ENCODE measurements at places on chromosomes 6 and 20.

- no peak for DNase-seq
Observed at GRCh38 chr6:17484201-17484849, 90.9 kb downstream of the CAP2 start.

GRCh38 chr6:131597446-131597845 is 24.4 kb downstream of the ARG1 start:
- DNase-seq: no peak

- DNase-seq: no peak
Observed at GRCh38 chr6:37036146-37036545, 30.7 kb downstream of the FGD2 start.

GRCh38 chr20:62050166-62051120 is 15.2 kb downstream of the TAF4 start:
- no peak for DNase-seq

DNA sequence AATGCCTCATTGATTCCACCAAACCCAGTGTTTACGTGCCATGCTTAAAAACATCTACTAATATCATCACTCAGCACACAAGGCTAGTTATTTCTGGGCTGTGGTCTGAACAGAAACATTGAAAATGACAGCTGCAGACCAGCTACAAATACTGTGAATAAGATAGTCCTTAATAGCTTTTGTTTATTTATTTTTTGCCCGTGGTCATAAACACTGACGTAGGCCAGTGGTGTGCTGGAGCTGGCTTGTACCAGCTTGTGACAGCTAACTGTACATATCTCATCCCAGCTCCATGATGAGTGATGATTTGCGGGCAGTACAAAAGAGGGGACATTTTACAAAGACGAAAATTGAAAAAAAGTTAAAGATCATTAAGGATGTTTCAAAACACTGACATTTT is 1057.0 kb downstream of the EPHA7 start:
- DNase-seq: no peak

GRCh38 chr6:81895511-81896185 is 143.2 kb upstream of the TENT5A start:
- no peak for DNase-seq

DNA sequence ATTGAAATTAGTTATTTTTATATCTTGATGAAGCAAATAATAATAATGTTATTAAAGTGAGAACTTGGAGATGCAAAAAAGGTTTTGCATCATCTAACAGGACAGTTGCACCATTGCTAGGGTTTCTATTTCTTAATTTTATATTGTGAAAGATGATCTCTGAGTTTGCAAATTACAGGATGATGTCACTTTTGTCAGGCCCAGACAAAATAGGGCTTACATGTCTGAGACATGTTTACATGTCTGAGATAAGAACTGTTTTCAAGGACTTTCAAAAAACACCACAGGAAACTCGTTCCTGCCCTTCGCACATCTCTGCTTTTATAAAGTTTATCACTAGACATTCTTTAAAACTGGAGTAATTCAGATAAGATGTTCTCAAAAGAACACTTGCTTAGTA is 1075.8 kb upstream of the MANEA start:
- DNase-seq: no peak

DNA sequence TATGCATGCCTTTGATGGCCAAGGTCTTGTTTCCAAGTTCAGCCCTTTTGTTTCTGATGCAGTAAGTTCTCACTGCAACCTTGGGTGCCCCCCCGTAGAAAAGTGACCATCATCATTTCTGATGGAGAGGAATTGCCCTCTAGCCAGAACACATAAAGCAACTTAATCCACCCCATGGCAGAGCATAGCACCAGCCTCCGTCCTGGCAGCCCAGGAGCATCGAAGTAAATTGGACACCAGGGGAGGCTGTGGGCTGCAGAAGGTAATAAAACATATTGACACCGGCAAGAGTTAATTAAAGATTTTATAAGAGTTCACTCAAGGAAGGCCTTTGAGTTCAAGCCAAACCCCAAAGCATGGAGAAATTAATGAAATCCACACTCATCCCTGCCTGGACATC is 39.2 kb upstream of the CST7 start:
- DNase-seq: no peak

DNA sequence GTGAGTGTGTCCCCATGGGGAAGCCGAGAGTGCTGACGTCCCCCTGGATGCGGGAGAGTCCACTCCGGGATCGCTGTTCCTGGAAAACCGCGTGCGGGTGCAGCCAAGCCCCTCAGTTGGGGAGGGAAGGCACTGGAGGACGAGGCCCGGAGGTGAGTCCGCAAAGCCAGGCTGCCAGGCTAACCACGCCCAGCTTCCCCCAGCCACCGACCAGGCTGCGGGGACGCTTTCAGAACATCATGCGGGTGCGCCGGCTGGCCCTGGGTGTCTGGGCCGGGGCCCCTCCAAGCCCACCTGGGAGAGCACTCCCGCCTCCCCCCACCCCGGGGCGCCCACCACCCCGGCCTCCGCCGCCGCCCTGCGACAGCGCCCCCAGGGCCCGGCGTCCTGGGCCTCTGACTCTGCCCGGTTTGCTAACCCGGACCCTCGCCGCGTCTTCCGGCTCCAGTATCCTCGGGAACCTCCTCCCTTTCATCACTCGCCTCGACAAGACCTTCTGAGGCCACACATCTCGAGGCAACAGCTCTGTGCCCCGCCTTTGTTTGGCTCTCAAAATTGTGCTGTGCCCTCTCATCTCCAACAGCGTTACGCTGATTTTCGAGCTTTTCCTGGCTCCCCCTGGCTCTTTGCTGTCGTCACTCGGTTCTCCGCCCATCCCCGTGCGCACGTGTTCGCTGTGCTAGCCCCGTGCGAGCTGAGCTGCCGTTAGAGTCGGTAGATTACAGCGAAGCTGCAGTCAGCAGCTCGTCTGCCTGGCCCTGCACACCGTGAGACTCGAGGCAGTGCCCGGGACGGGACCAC is 47.1 kb upstream of the ENTPD6 start:
- DNase-seq: peak; percentile 48

DNA sequence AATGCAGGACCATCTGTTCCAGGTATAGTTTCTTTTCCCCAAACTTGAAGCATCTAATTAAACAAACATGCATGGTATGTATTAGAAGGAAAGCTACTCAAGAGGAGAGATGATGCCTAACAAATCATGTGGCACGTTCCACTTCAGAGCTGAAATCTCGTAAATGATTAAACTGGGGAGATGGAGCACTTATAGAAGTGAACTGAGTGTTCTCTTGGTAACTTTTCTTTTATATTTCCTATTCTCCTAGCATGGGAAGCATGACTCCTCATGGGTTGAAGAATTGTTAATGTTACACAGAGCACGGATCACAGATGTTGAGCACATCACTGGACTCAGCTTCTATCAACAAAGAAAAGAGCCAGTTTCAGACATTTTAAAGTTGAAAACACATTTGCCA is 61.1 kb downstream of the CCN2 start:
- DNase-seq: no peak

- DNase-seq: no peak
Observed at GRCh38 chr20:23923311-23923710, 43.8 kb upstream of the CST5 start.

DNA sequence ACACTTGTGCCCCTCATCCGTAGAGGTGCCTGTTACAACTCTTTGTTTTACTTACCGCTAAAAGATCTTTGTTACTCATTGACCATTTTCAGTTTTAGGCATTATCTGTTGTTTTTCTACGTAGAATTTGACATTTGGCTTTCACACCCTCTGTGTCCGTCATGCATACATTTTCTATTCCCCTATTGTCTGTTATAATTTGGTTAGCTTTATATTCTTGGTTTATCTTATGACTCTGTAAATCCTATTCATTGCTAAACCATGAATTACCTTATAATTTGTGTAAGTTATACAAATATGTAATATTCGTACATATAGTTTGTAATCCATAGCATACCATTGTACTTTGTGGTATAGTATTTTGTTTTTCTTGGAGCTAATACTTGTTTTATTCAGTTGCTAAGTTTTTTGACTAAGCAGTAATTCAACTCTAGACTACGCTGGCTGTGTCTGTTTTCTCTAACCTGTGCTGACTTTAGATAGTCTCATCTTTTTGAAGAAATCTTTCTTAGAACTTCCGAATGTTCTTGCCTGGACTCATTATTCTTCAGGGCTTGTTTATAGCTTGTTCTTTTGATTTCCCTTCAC is 21.8 kb downstream of the CDC5L start:
- no peak for DNase-seq

DNA sequence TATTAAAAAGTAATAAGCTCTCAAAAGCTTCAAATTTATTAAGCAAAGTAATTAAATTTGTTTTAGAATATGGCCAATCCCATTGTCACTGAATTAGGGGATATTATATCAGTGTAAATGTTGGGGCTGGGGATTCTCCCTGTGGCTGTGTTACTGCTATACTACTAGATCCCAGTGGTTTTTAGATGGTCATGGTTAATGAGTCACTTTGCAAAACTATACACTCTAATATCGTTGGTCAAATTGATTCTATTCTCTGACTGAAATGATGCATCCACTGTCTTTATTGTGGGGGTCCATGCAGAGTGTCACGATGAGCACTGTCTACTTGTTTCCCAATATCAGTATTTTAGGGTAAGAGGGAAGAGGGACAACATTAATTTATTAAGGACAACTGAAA is 336.9 kb upstream of the PREP start:
- no peak for DNase-seq

DNA sequence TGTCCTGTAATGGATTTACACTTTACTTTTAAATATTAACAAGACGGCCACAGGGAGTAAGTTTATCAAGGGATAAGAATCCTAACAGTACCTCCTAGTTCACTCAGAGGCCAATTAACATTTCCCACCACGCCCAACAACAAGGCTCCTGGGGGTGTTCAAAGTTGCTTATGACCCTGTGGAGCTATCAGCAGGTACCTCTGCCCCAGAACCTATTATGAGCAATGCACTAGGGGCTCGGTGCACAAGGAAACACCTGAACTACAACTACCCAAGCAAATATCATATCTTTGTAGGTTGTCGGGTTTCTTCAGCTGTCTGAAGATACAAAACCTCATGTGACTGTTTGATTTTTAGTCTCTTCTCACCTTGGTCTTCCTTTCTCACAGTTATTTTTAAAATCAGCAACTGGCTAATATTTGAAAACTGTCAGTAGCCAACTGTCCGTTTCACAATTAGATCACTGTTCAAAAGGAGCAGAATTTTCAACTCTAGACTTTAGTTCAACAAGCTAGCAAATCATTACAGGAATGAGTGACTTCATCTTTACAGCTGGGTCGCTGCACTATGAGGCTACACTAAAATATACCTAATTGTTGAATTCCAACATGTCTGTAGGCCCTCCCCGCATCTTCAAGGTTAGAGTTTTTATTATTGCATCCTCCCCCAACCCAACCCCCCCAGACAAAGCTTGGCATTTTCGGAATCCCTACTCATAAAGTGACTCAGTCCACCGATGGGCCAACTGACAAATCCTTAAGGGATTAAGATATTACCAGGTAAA is 38.1 kb downstream of the B4GALT5 start:
- no peak for DNase-seq

- no peak for DNase-seq
Observed at GRCh38 chr6:16488813-16489212, 250.4 kb downstream of the GMPR start.

GRCh38 chr6:161273752-161274487 is at the start of gene AGPAT4:
TSS of gene AGPAT4 (minus strand) at chr6:161274061. CDS start at chr6:161232213, 41,848 bp downstream.
- peak; percentile 50 for DNase-seq

DNA sequence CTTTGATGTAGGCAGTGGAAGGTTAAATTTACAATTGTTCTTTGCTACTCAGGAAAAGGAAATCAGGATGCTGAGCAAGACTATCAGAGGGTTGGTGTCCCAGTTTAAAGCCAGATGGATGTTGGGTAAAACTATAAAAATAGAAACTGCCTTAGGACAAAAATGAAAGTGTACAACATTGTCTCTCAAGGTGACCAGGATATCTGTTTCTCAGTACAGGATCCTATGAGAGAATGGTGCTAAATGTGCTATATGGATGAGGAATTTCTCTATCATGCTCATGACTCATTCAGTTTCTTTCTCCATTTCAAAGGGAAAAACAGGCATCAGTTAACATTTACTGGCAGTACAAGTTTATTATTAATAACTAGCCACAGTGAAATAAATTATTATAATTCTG is 534.2 kb upstream of the GJE1 start:
- DNase-seq: no peak

GRCh38 chr6:114119056-114119455 is 148.1 kb upstream of the HDAC2 start:
- DNase-seq: no peak

DNA sequence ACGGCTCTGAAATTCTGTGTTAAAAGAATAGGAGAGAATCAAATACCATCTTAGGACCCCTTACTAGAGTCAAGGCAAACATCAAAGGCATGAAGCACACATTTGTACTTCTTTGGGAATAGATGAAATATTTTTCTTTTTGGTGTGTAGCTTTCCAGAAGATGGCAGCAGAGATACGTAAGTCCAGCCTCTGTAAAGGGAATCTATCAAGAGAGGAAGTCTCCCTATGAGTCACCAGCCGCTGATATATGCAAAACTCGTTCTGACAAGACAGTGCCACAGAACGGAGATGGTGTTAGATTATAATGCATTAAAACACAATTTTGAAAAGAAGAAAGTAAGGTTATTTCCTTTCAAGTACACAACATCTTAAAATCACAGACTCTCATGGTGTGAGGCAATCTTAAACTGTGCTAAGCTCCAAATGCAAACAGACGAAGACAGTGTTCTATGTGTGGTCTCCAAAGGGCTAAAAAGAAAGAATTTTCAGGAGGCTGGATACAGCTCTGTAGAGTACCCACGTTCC is 120.0 kb upstream of the AGPAT4 start:
- DNase-seq: no peak

- no peak for DNase-seq
Observed at GRCh38 chr20:21303872-21304586, 898 bp downstream of the XRN2 start.

DNA sequence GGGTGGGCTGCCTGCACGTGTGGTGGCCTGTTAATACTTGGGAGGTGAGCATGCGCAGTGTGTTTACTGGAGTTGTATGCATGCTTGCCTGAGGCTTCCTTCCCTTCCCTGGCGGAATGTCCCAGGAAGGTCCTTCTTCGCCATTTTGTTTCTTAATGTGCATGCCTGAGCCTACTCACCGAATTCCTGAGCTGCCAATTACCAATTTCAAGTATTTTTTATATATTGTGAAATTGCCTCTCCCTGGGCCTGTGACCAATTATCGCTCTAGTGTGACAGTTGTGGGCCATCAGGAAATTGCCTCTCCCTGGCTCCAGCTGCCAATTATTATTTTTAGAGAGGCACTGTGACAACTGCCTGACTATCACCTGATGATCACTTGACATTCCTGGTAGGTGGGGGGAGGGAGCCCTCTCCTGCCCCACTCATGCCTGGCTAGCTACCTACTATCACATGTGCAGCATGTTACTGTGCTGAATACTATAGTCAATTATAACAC is 70.0 kb downstream of the FAM50B start:
- no peak for DNase-seq
